ENCODE measurements at places on chromosomes 7 and 10. TPM values are rescaled to one million over a fixed set of nuclear protein-coding genes. Genes with fewer than 3 reads are reported as not detected.

The ITPRID1 gene
- total RNA-seq, result not detected

The ANXA8 gene
- total RNA-seq, result 0.16 TPM

The ABHD11 gene
- total RNA-seq, result 8.9 TPM

The VPS37D gene
- total RNA-seq, result 2.8 TPM

The OR9A2 gene
- total RNA-seq, result not detected

The SCD gene
- total RNA-seq, result 452 TPM

The EPHB6 gene
- 6.5 TPM for total RNA-seq

The CRYGN gene
- not detected for total RNA-seq

The GSTO2 gene
- 0.32 TPM for total RNA-seq

The WASHC2A gene
- 24.7 TPM for total RNA-seq

The GHRHR gene
- total RNA-seq, result not detected

The AKR1C2 gene
- 32.3 TPM for total RNA-seq

The NCF1 gene
- total RNA-seq, result not detected

The PLAC9 gene
- 89.7 TPM for total RNA-seq

The RASSF4 gene
- total RNA-seq, result 18.6 TPM

The ANKRD7 gene
- total RNA-seq, result not detected

The NKX2-3 gene
- total RNA-seq, result not detected

The ELAPOR2 gene
- total RNA-seq, result 1.3 TPM

The ZCWPW1 gene
- 0.81 TPM for total RNA-seq

The PTPN20 gene
- not detected for total RNA-seq

The ARMC3 gene
- total RNA-seq, result not detected

The PAX4 gene
- not detected for total RNA-seq

The GIMAP1 gene
- 0.81 TPM for total RNA-seq

The ZNF32 gene
- total RNA-seq, result 34.3 TPM

The ABCB4 gene
- not detected for total RNA-seq

The SORCS1 gene
- total RNA-seq, result not detected
